ENCODE measurements at places on chromosomes 1 and 21.
A peak's percentile ranks its signal among the peaks of the same experiment; 100 is the strongest.

DNA sequence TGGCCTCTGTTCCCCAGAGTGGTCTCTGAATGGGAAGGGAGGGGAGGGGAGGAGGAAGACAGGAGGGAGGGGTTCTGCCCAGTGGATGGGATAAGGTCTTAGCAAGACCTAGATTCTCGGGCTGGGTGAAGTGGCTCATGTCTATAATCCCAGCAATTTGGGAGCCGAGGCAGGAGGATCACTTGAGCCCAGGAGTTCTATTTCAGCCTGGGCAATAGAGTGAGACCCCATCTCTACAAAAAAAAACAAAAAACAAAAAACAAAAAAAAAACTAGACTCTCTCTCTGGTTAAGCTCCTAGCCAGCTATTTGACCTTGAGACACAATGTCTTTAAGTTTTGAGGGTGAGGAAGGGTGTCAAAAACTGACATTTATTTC is 11.4 kb downstream of the UQCRHL start:
- no peaks in the 10 kb centered on the region for H3K36me3 ChIP-seq
- no peak overlapping the region for H3K27ac ChIP-seq
- peaks cover 18% of the 10 kb centered on the region for H3K27me3 ChIP-seq
- H3K4me3 ChIP-seq = no peak overlapping the region

DNA sequence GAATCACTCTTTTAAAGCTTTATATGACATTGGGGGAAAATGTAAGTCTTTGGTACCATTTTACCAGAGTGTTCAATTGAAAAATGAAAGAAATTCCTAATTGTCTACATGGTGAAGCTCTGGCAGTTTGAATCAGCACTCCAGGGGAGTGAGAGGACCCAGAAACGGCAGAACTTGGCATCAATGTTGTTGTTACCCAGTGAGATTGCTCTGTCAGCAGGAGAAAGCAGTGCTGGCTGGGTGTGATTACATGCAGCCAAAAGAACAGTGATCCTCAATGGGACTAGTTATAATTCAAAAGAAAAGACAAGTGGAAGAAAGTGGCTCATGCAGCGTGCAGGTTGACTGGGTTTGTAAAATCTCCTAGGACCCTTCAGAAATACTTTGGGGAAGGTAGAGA is 206.4 kb downstream of the PTPRC start:
- no peaks in the 10 kb centered on the region for H3K27me3 ChIP-seq
- no peak overlapping the region for H3K4me3 ChIP-seq
- no peaks in the 10 kb centered on the region for H3K36me3 ChIP-seq
- no peak overlapping the region for H3K27ac ChIP-seq
- H3K4me1 ChIP-seq = no peaks in the 10 kb centered on the region

DNA sequence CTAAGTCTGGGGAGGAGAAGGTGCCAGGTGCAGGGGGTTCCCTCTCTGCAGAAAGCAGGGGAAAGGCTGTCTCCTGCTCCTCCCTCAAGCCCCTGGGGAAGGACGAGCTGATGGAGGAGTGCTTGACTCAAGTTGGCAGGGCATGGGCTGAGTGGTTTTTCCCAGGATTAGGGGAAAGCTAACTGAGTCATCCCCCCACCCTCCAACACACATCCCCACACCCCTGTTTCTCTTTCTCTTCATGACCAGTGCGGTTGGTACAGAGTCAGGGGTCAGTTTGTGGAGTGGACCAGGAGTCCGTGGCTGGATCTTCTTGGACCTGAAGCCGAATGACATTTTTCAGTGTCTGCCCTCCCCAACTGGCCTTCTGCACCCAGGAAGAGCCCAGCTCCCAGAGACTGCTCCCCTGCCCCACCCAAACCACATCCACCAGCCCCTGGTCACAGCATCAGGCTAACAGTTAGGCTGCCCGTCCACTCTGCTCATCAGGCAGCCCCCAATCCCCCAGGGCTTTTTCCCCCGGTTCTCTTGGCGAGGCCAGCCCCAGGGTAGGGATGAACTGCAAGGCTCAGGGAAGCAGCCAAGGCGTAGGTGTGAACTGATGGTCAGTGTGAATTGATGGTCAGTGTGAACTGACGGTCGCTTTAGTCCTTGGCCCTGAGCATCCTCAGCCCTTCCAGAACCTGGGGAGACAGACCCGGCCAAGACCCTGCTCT is 81.0 kb downstream of the PAX7 start:
- no peak overlapping the region for H3K4me3 ChIP-seq
- peaks cover 6% of the 10 kb centered on the region for H3K4me1 ChIP-seq
- no peak for DNase-seq
- no peak overlapping the region for H3K27ac ChIP-seq
- peaks cover 64% of the 10 kb centered on the region for H3K27me3 ChIP-seq

GRCh38 chr1:101288491-101288944 is 51.7 kb downstream of the S1PR1 start:
- H3K27ac ChIP-seq = peak overlapping the region; percentile 98
- H3K4me3 ChIP-seq = peak overlapping the region; percentile 69
- H3K27me3 ChIP-seq = no peaks in the 10 kb centered on the region
- no peaks in the 10 kb centered on the region for H3K36me3 ChIP-seq

DNA sequence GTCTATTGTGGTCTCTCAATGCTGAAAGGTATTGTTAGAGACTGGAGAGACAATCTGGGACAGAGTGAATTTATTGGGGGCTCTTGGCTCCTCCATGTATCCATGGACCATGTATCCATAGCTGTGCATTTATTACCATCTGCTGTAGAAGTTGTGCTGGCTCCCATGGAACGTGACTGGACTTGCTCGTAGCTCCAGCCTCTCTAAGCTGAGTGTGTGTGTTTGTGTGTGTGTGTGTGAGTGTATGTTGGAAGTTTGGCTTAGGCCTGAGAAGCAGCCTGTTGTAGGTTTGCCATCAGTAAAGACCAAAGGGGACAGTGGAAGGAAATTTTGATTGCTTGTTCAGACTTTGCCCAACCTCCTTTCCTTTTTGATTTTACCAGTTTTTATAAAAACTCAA is 105.7 kb upstream of the USP24 start:
- H3K36me3 ChIP-seq = no peaks in the 10 kb centered on the region
- H3K4me3 ChIP-seq = no peak overlapping the region
- DNase-seq = no peak
- H3K4me1 ChIP-seq = peaks cover 7% of the 10 kb centered on the region
- H3K27ac ChIP-seq = no peak overlapping the region

GRCh38 chr21:37176716-37177115 is 90.4 kb downstream of the VPS26C start:
- no peaks in the 10 kb centered on the region for H3K4me1 ChIP-seq
- peaks cover 7% of the 10 kb centered on the region for H3K36me3 ChIP-seq
- H3K4me3 ChIP-seq = no peak overlapping the region
- no peak overlapping the region for H3K27ac ChIP-seq
- DNase-seq = no peak

- H3K27ac ChIP-seq = peak overlapping the region; percentile 29
- peaks cover 9% of the 10 kb centered on the region for H3K4me1 ChIP-seq
- no peak for DNase-seq
- H3K27me3 ChIP-seq = no peaks in the 10 kb centered on the region
- no peaks in the 10 kb centered on the region for H3K36me3 ChIP-seq
Measured at GRCh38 chr21:43956670-43957035, 55.5 kb upstream of the TRAPPC10 start.

DNA sequence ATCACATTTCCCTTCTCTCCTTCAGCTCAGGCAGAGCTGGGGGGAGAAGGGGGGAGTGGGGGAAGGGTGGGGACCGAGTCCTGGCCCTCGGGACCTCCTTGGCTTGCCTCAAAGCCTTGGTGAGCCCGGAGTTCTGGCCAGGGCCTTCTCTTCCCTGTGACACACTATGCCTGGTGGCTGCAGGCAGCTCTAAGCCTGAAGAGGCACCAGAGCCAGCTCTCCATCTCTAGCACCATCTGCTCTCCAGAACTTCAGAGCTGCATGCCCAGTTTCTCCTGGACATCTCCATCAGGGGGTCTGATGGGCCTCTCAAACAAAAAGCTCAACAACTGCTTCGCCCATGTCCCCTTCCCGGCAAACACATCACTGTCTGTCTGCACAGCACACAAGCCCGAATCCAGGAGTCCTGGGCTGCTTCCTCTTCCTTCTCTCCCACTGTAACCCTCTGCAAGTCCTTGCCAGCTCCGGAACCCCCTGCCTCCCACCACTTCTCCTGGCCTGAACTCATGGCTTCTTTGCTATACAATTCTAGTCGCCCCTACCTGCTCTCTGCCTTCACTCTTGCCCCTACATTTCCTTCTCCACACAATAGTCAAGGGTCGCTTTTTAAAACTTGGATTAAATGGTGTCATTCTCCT is 26.5 kb downstream of the KIAA1614 start:
- H3K27me3 ChIP-seq = peaks cover 19% of the 10 kb centered on the region
- H3K4me3 ChIP-seq = no peak overlapping the region
- peaks cover 13% of the 10 kb centered on the region for H3K4me1 ChIP-seq
- H3K36me3 ChIP-seq = no peaks in the 10 kb centered on the region

DNA sequence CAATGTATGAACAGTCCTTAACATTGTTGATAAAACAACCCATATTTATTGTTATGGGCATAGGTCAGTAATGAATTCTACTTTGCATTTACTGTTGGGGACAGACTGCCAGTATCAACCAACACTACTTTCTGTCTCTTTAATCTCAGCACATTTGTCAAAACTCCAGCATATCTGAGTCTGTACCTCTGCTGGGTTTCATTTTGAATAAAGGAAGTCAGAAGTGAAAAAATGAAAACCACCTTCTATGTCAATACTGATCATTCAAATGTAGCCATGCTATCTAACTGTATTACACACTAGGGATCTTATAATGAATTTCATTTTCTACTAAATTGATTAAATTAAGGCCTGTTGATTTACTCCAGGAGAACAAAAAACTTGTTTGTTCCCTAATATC is 24.2 kb upstream of the CXADR start:
- no peak for DNase-seq
- H3K27ac ChIP-seq = no peak overlapping the region
- no peaks in the 10 kb centered on the region for H3K36me3 ChIP-seq
- no peak overlapping the region for H3K4me3 ChIP-seq
- H3K4me1 ChIP-seq = no peaks in the 10 kb centered on the region

- H3K36me3 ChIP-seq = no peaks in the 10 kb centered on the region
- peaks cover 28% of the 10 kb centered on the region for H3K4me1 ChIP-seq
- peak overlapping the region; percentile 49 for H3K27ac ChIP-seq
- H3K4me3 ChIP-seq = no peak overlapping the region
Measured at GRCh38 chr1:172629170-172629569, 29.7 kb upstream of the FASLG start.

All from T-helper 17 cell (primary cell).